ENCODE measurements at places on chromosomes 2 and 18.
A peak's percentile ranks its signal among the peaks of the same experiment; 100 is the strongest.

- DNase-seq = no peak
These were observed 119.9 kb downstream of the PARD3B start for GRCh38 chr2:204665207-204665606.

GRCh38 chr2:231050018-231050901 is 6.4 kb upstream of the PSMD1 start:
- DNase-seq = no peak

DNA sequence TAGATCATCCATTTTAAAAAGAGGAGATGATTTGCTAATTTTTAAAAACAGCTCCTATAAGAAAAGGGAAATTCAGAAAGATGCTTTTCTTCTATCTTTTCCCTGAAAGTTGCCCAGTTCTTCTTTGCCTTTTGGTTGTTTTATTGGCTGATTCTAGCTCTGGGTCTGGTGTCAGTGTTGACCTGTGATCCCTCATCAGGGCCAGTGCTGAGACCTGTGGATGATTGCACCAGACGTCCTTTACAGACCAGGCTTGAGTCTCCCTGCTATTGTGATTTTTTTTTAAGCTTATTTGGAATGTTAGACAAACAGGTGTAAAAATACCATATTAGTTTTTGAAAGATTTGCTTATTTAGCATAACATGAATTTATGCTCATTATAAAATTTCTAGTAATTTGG is 88.2 kb downstream of the ACSL3 start:
- no peak for DNase-seq

- DNase-seq = no peak
These were observed 101.3 kb upstream of the KLHL29 start for GRCh38 chr2:23283653-23284052.

DNA sequence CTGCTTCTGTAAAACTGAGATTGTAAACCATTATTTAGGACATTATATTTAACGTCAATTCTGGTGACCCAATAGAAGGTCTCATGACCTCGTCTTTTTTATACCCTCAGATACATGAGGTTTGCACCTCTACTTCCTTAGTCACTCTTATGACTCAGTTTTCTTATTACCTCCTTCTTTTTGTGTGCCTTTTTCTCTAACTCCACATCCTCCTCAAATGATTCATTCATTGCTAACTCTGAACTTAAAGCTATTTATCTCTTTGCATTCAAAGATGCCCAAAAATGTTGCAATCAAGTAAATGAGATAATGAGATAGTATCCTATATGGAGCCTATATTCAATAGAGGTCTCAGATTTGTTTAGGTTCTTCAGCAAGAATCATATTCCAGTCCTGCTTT is 121.0 kb upstream of the KYNU start:
- DNase-seq = no peak

DNA sequence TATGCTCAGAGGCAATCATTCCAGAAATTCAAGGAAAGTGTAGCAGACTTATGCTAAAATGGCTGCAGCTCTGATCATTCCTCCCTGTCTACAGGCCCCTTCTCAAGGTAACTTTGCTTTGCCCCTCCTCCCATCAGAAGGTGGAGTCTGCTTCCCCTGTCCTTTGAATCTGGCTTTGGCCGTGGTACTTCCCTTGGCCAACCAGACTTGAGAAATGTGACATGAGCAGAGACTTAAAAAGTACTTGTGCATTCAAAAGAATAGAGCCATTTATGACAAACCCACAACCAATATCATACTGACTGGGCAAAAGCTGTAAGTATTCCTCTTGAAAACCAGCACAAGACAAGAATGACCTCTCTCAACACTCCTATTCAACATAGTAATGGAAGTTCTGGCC is 59.5 kb upstream of the NCKAP5 start:
- no peak for DNase-seq

GRCh38 chr2:189045836-189046235 is 71.7 kb downstream of the COL3A1 start:
- no peak for DNase-seq

DNA sequence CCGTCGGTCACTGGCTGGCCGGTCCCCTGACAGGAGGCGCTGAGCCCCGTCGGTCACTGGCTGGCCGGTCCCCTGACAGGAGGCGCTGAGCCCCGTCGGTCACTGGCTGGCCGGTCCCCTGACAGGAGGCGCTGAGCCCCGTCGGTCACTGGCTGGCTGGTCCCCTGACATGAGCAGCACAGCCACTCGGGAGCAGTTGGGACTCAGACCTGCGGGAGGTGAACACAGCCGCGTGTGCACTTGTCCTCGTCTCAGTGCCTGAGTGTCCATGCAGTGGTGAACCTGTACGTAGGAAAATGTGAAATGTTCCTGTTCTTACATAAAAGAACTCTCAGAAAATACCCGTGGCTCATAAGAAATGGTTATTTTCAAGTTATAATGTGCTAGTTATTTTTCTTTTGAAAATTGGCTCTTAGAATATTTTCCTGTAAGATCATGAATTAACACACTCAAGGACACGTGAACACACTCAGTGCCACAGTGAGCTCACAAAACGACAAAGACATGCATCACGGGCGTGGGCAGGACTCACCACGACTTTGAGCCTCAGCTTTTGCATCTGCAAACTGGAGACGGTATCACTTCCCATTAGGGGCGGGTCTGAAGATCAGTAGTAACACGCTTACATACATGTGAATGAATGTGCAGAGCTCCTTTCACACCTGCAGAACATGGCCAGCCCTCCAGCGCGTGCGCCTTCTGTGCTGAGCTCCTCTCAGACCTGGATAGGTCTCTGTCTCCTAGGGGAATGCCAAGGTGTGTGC is 21.1 kb upstream of the NFATC1 start:
- no peak for DNase-seq

- DNase-seq = no peak
These were observed 15.1 kb downstream of the MYCN start for GRCh38 chr2:15955232-15955988.

DNA sequence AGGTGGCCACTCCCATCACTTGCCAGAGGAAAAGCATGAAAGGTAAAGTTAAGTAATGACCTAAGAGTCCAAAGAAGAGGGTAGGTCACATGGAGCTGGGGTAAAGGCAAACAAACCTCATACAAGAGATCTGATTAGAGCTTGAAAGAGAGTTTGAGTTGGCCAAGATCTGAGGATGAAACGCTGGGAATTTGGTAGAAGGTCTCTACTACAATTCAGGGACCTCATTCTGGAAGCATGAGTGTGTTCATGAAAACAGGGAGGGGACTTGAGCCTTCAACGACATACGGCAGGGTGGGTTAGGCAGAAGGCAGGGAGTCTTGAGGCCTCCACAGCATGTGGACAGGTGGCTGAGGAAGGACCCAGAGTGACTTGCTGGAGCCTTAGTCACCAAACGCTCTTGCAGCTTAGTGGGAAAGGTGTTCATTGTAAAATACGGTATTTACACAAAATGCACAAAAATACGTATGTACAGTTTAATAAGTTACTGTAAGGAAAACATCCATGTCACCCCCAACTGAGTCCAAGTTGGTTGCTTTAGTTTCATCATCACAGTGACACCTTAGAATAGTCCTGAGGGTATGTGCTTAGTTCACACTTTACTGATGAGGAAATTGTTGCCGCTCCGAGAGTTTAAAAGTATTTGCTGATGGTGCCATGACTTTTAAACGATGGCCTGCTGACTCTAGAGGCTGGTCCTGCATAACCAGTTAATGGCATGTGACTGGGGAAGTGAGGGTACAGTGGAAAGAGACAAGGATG is 5.0 kb upstream of the FARP2 start:
- DNase-seq = no peak

GRCh38 chr2:235283246-235283645 is 210.6 kb upstream of the AGAP1 start:
- no peak for DNase-seq

DNA sequence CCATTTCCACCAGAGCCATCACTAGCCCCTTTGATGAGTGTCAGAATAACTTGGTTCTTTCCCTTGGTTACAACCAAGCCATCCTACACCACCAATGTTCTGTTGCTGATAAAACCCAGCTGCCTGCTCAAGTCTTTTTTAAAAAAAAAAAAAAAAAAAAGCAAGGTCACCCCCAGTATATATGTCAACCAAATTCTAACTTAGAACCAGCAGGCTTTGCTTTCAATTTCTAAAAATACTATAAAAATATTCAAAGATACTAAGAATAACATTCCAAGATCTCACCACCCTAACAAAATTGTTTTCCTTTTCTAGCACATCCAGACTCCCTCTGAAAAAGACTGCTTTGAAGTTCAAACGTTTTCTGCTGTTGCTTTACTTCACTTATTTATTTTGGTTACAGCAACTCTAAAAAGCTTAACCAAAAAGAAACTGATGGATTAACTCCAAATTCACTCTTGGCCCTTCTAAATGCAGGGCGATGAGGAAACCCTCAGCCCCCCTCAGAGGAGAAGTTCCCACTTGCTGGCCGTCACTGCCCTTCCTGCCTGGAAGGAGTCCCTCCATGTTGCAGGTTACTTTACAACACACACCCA is 10.9 kb downstream of the UXS1 start:
- no peak for DNase-seq

DNA sequence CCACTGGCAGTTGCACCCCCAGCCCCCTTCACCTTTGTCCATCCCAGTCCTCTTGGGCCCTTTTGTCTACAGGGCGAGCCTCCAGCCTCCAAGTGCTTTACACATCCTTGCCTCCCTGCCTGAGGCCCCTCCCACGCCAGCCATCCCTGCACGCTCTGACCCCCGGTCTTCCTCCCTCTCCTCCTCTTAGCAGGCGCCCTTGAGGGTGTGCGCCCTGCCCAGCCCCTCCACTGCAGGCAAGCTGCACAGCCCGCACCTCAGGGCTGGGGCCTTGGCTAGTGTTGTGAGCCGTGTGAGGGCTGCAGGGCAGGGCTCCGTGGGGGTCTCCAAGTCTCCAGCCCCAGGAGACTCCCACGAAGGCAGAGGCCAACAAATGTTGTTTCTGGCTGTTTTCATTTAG is 6.9 kb downstream of the BOK start:
- DNase-seq = no peak

- DNase-seq = no peak
These were observed 54.9 kb downstream of the LIPG start for GRCh38 chr18:49616618-49617328.

DNA sequence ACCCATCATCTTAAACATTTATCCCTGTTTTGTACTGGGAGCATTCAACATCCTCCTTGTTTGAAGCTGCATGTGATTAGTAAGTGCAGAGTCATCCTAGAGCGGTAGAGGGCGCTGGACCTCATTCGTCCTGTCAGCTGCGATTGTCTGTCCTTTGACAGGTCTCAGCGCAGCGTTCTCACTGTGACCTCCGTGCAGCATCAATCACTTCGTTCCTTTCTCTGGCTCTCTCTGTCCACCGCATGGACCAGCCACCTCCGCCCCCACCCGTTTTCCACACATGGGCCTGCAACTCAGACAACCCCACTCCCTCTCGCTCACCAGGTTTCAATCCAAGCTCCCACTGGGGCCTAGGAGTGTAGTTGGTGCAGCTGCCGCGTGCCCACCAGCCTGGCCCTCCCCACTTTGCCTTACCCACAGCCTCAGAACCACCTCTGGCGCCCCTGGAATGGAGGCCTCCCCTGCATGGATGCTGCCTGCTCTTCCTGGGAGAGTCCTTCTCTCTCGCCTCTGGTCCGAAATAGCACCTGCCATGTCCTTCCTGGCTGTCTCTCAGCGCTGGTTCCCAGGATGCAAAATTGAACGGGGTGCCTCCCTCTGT is 90.5 kb downstream of the NDUFA10 start:
- DNase-seq = peak; percentile 38

GRCh38 chr2:103773884-103774283 is 1012.1 kb downstream of the TMEM182 start:
- DNase-seq = no peak

- DNase-seq = no peak
These were observed 1.2 kb upstream of the SMCHD1 start for GRCh38 chr18:2654169-2654927.

- DNase-seq = no peak
These were observed 120.9 kb upstream of the TTN start for GRCh38 chr2:178928077-178928476.

DNA sequence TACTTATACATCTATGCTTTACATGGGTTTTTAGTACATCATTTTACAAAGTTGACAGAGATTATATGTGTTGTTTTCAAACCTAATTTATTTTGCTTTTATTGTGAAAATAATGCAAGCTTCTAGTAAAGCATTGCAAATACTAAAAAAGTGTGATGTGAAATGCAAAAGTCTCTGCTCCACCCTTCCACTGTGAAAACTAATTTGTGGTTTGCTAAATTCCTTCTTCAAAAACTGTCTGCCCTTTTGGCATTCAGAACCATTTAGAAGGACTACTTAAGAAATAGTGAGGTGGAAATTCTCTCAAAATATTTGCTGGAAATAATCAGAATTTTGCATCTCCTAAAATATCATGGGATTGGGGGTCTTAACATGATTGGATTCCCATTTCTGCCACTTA is 78.4 kb downstream of the CSRNP3 start:
- DNase-seq = no peak

DNA sequence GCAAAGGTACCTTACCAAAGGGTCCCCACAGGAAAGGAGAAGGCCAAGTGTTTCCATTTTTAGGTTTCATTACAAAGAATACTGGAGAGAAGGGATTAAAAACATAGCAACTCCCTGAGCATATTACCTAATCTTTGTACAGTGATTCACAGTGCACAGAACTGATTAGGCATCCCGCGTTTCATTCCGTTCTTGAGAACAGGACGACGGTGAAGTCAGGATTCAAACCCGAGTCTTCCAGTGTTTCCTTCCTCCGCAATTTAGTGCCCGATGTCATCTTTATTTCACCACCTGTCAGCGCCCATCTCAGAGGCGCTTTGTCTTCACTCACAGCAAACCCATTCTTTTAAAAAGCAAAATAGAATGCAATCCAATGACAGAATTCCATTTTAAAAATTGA is 488.5 kb downstream of the EIPR1 start:
- no peak for DNase-seq

DNA sequence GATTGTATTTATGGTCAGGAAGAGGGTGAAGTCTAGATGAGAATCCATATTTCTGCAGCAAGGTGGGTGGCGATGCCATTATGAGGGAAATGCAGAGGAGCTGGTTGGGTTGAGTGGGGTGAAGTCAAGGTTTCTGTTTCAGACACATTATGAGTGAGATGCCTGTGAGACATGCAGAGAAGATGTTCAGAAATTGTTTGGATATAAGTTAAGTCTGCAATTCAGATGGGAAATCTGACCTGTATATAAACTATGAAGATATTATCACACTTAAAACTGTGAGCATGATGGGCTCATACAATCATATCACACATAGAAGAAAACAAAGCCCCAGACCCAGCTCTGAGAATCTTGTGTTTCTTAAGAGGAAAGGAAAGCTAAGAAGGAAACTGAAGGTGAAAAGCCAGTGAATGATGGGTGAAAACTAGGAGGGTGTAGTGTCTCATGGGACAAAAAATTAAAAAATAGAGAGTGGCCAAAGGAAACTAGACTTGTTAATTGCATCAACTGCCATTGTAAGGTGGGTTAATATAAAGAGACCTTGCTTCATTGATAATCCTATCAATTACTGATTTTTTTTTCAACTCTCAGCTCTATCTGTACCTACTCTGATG is 14.2 kb downstream of the GALNT5 start:
- DNase-seq = no peak

DNA sequence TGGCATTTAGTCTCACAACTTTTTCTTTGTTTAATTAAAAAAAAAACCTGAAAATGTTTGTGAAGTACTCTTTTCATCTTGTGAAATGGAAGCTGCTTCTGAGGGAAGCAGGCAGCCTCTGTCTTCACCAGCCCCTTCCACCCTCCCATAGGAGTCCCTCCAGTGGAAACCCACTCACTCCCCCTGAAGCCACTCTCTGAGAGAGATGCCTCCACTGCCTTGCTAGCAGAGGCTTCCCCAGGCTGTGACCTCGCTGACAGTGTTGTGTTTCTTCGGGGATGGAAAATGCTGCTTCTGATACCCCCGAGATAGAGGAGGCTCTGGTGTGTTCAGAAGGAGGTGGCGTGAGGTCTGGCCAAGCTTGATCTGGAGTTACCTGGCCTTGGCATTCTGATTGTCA is 59.9 kb downstream of the SH3RF3 start:
- DNase-seq = no peak

Measured in activated CD4-positive, alpha-beta T cell treated with anti-CD3 and anti-CD28 coated beads for 24 hours (primary cell).